ENCODE measurements at places on chromosomes 5 and 9. TPM values are rescaled to one million over a fixed set of nuclear protein-coding genes. Genes with fewer than 3 reads are reported as not detected.

IL9 gene
- not detected for total RNA-seq

C9 gene
- 0.93 TPM for total RNA-seq

NPR3 gene
- total RNA-seq, result 1.1 TPM

NSG2 gene
- total RNA-seq, result not detected

SPAAR gene
- total RNA-seq, result not detected

Data from melanocyte of skin (primary cell).